ENCODE measurements at places on chromosomes 13 and 19.

- DNase-seq, result no peak
Observed at GRCh38 chr13:85728811-85729210, 70.4 kb downstream of the SLITRK6 start.

- no peak for DNase-seq
Observed at GRCh38 chr13:76991432-76991795, 467 bp upstream of the CLN5 start.

GRCh38 chr13:69956349-69956748 lies 151.3 kb upstream of the ATXN8OS start:
- peak; percentile 13 for DNase-seq

DNA sequence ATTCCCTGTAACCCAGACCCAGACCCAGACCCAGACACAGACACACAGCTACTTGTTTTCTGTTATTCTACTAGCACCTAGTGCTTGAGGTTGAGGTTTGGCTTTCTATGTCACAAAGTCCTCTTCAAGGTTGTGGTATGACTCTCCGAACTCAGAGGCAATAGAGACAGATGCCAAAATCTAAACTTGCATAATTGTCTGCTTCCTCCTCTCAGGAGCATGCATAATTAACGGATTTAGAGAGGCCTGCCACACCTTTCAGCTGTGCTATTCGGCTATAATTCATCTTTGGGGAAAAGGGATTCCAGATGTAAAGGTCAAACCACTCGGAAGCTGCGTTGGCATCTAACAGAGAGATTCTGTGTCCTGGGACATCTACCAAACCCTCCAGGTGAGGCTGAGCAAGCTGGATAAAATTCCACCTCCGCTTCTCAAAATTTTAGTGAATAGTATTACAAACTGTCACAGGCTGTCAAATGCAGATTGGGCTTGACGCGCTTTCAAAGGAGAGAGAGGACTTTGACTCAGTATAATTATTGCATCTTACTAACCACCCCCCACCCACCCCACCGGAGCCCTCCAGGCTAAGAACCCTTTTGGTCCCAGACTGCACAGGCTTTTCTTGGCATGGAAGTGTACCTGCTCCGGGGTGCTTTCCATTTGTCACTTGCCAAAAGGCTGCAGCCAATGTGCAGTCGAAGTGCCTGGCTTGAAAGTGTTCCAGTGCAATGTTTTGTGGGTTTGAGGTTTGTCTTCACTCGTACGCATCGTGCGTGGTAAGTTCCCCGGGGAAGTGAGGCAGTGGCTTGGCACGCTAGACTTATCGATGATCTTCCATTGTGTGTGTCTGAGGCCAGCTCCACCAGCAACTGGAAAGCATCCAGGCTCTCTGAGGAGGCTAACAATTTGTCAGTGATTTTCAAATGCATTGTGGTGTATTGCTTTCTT lies 194.1 kb downstream of the TDRD3 start:
- no peak for DNase-seq

- DNase-seq, result no peak
Observed at GRCh38 chr13:35888981-35889380, 242.2 kb downstream of the DCLK1 start.

- no peak for DNase-seq
Observed at GRCh38 chr13:98335721-98336120, 158.7 kb upstream of the RNF113B start.

DNA sequence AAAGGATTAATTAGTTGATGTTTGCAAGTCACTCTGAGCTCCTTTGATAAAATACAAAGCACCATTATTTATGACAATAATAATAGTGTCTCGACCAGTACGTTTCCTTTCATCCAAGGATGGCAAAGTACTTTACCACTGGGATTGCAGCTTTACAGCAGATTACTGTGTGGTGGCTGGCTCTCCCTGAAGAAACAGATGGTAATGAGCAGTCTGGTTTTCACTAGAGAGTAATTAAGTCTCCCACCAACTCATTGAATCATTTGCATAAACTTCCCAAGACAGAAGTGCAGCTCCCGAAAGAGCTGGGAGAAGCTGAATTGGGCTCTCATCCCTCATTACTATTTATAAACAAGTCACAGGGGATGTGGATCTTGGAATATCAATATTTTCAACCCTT lies 48.7 kb downstream of the KLF5 start:
- peak; percentile 79 for DNase-seq

- DNase-seq, result no peak
Observed at GRCh38 chr13:99875391-99875790, 96.2 kb downstream of the ZIC5 start.

- DNase-seq, result no peak
Observed at GRCh38 chr13:31773538-31773937, 34.2 kb downstream of the RXFP2 start.

- DNase-seq, result no peak
Observed at GRCh38 chr19:28563964-28564921, 648.7 kb downstream of the UQCRFS1 start.

DNA sequence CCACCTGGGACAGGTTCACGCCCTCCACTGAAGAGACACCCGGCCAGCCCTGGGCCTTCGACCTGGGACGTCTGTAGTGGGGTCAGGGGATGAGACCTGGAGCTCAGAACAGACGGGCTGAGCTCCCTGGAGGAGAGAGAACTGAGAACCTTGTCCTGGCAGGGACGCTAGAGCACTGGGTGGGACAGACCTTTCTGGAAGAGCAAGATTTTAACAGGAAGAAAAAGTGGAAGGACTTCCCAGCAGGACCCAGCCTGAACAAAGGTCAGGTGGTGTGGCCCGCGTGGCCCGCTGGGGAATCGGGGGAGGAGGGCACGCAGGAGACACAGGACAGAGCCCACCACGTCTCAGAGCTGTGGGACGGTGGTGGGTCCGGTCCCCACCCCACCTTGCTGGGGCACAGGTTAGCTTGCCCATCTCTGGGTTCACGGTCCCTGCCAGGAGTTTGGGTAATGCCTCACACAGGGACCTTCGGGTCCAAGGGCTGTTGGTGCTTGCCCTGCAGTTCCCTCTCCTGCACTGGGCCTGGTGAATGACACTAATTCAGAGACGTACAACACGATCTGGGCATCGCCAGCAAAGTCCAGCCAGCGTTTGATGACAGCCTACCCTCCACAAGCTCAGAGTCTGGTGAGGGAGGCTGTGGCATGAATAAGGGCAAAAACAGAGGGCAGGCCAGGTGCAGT lies 1.2 kb upstream of the EFNA2 start:
- DNase-seq, result no peak

- no peak for DNase-seq
Observed at GRCh38 chr13:93562676-93563075, 336.1 kb downstream of the GPC6 start.

DNA sequence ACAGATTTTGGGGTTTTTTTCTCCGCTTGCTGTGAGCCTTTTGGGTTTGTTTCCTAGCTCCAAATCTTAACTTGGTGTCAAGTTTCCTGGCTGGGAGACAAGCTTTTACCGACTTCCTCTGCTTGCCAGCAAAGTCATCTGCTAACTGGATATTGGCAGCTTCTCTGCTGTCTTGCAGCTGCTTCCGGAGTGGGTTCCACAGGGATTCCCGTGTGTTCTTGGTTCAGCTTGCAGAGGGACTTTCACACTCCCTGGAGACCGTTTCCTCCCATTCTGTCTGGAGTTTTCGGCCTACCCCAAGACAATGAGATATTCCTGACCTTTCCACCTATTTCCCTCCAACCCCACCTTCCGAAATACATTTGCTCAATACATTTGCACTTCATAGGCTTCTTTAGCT lies 2.2 kb upstream of the COLGALT1 start:
- peak; percentile 68 for DNase-seq

- no peak for DNase-seq
Observed at GRCh38 chr19:37932985-37933936, 26.3 kb downstream of the SIPA1L3 start.

GRCh38 chr13:110109910-110110309 lies 197.0 kb downstream of the COL4A1 start:
- DNase-seq, result peak; percentile 49

DNA sequence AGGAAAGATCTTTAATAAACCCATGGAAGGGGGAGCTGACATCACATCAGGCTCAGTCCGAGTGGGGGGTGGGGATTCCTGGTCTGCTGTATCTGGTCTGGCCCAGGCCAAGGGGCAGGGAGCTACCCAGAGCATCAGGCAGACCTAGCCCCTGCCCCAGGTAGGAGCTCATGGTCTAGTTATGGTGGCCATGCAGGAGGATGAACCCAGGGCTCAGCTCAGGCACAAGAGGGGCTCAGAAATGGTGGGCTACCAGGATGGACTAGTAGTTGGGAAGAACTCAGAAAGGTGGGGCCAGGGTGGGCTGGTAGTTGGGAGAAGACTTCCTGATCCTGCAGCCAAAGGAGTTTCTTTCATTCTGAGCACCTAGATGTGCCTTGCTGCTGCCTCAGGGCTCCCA lies 14.3 kb downstream of the VSTM2B start:
- DNase-seq, result no peak

DNA sequence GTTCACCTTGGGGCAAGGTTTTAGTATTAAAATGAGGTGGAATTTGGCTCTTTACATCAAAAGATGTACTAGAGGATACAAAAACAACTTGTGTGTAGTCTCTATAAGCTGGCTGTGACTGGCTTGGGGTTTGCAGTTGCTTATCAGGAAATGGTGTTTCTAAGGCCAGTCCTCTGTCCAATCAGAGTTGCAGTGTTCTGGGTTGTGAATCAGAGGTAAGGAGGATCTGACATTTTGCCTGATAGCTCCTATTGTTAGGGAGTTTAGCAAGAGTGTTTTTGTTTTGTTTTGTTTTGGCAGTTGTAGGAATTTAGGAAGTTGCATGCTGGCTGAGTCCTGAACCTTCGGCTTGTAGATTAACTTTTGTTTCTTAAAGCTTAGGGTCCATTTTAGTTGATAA lies 20.1 kb upstream of the ESD start:
- no peak for DNase-seq

- no peak for DNase-seq
Observed at GRCh38 chr19:28514166-28514565, 698.8 kb downstream of the UQCRFS1 start.

DNA sequence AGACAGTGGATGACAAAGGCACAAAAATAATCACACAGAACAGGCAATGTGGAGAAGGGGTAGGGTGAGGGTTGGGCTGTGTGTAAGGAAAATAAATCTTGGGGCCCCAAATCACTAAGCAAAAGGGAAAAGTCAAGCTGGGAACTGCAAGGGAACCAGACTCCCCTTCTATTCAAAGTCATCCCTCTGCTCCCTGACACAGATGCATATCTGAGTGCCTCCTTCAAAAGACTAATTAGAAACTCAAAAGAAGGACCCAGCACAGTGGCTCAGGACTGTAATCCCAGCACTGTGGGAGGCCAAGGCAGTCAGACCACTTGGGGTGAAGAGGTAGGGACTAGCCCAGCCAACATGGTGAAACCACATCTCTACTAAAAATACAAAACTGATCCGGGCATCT lies 18.3 kb downstream of the ZNF611 start:
- no peak for DNase-seq

DNA sequence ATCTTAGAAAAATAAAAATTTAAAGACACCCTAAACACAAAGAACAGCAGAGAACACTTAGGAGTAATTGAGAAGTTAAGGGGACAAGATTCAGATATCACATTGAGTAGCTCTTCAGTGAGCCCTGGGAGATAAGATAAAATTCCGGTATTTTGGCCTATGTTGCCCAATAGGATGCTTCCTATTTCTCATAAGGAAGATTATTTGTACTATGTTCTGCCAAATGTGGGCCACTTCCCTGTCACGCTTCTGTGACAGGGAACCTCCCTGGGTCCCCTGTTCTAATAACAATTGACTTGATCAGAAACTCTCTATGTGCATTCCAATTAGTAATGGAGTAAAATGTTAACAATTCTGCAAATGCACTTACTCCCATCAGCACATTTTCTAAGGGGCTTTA lies 310.7 kb downstream of the MYO16 start:
- DNase-seq, result no peak

- DNase-seq, result no peak
Observed at GRCh38 chr13:26060357-26060756, 8.5 kb upstream of the SHISA2 start.

DNA sequence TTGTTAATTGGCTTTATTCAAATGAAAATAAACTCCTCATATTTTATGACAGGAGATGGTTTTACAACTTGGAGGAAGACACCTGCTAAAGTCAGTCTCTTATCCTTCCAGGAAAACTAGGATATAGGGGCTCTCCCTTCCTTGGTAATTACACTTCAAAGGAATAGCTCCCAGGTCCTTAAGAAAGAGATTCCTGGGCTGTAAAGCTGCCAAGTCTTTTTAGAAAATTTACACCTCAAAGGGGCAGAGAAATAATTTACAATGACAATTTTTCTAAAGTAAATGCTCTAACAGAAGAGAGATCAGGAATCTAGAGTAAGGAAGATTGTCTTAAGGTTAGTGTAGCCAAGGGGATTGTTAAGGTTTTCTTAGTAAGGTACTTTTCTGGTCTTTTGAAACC lies 1359.0 kb downstream of the OLFM4 start:
- DNase-seq, result no peak

GRCh38 chr13:107716241-107716640 lies 499.1 kb downstream of the LIG4 start:
- DNase-seq, result peak; percentile 21

GRCh38 chr19:45280471-45280961 lies 29.4 kb downstream of the MARK4 start:
- DNase-seq, result peak; percentile 15

DNA sequence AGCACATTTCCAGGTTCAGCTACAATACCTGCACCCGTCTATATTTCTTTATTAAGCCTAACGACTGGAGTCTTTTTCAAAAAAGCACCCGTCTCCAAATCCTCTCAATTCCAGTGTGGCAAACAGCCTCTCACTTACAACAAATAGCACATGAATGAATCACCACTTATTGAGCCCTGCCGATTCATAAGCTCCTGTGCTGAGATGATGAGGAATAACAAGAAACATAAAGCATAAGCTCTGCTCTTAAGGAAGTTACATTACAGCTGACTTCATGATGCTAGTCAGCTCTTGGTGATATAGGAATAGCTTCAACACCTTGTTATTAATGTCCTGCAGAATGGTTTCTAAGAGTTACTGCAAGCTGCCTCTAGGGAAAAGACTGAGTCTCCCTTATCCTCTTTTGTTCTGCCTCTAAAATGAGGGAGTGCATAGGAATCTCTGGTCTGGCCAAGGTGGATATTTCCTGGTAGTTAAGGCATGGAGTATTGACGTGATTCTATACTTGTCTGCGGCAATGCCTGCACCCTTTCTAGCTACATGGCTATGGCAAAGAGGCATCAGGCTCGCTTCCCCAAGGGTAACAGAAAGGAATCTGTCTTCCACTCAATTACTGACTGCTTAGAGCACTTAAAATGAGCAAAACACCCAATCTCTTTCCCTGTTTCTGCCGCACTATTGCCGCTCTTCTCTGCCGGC lies 195.7 kb downstream of the KLF12 start:
- no peak for DNase-seq

- DNase-seq, result no peak
Observed at GRCh38 chr13:112060282-112060830, 6.6 kb upstream of the SOX1 start.

GRCh38 chr13:40571338-40571963 lies 95.0 kb downstream of the FOXO1 start:
- DNase-seq, result no peak

DNA sequence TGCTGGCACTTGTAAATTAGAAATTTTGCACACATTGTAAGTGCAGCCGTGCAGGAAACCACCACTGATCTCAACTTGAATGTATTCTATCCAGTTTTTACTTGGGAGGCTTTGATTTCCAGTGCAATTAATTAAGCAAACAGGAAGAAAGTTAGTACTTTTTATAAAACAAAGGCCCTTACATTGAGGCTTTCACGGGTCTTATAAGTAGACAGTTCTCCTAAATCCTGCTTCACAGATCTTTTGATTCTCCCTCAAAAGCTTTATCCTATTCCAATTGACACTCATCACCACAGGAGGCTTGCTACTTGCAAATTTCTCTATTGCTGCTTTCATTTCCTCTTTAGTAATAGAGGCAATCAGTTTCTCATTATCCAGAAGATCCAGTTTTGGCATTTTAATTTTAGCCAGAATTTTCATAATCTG lies 90.1 kb downstream of the ERCC5 start:
- no peak for DNase-seq

GRCh38 chr19:45040059-45040771 lies 1.4 kb downstream of the CLASRP start:
- DNase-seq, result no peak

Measured in NCI-H82 (cell line).